ENCODE measurements at places on chromosomes 7 and 10. TPM values are rescaled to one million over a fixed set of nuclear protein-coding genes. Genes with fewer than 3 reads are reported as not detected.

DNA sequence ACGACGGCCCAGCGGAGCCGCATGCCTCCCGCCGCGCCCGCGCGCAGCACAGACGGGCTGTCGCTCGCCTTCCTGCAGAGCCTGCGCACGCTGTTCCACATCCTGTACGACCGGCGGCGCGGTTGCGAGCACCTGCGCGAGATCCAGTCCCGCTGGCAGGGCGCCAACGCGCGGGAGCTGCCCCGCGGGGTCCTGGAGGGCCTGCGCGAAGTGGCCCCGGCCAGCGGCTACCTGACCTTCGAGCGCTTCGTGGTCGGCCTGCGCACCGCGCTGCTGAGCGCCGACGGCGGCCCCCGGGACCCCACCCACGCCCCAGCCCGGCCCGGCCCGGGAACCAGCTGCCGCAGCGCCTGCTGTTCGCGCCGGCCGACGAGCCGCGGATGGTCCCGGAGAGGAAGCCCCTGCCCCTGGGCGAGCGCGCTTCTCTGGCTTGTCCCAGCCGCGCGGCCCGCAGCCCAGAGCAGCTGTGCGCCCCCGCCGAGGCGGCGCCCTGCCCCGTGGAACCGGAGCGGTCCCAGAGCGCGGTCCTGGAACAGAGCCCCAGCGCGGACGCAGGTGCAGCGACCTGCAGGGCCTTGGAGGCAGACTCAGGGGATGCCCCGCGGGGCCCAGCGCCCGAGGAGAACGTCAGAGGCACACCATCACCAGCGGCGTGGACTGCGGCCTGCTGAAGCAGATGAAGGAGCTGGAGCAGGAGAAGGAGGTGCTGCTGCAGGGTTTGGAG is 25.3 kb upstream of the ZNF716 start:
- DNase-seq = no peak

DNA sequence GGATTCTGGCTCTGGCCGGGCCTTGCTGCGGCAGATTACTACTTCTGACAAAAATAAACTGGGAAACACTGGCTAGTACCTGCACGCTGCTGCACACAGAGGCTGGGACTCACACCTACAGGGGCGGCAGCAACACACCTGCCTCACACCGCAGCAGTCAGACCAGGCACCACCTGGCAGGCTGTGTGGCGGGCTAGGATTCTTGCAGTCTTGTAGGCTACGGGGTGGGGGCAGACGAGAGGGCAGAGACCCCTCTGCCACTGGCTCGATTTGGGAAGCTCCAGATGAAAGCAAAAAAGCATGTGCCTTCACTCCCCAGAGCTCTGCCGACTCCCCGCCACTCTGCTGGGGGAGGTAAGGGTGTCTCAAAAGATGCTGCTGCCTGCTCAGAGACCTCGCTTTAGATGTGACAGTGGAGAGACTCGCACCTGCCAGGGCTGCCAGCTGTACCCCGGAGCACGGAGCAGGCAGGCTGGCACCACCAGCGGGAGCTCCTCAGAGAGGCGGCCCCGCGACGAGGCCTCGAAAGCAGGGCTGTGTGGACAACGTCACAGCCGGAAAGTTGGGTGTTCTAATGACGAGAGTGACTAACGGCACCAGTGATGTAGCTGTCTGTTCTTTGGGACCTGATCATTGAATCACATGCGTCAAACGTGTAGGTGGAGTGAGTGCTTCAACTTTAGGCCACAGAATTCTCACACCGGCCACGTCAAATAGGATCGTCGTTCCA is 250.5 kb downstream of the ZMYND11 start:
- peak; percentile 19 for DNase-seq

DNA sequence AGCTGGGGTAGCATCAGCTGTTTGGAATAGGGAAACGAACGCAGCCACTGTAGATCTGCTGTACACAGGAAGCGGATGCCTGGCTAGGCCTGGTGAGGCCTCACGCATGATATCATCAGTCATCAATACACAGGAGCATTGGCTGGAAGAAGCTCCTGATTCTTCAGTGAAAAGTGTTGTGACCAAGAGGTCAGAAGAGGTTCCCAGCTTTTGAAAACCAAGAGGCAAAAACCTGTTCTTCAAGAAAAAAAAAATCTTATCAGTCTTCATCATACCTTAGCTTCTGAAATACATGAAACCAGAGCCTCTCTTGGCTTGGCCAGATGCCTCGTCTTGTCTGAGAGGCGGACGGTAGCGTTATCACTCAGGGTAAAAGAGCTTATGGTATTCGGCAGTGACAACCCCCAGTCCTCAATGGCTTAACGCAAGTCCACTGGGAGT is 139.3 kb upstream of the TCF7L2 start:
- no peak for DNase-seq

DNA sequence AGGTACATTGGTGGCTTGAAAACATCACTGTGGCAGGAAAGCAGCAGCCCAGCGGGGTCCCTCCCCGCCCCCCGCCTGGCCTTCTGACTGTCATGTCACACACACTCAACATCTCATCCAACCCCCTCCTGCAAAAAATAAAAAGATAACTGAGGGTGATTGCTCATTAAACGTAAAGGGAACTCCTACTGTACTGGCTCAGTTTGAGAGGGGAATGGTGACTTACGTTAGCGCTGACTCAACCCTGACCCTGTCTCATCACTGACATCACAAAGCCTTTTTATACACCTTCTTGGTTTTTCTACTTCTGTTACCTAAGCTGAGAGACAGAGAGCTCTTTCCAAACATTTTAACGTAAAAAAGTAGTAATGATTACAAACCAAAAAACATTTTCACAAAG is 48.8 kb downstream of the ADARB2 start:
- DNase-seq = no peak

DNA sequence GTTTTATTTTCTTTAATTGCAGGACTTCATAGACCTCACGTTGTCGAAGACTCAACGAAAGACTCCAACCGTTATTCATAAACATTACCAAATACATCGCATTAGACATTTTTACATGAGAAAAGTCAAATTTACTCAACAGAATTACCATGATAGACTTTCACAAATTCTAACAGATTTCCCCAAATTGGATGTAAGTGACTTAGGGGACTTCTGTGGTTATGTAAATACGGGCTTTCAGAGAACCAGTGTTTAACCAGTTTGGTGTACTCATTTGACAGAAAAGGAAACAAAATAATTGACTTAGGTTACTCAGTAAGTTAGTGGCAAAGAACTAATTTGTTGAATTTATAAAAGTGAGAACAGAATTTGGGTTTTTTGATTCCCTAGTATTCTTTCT is 4.2 kb downstream of the GTPBP4 start:
- DNase-seq = no peak

DNA sequence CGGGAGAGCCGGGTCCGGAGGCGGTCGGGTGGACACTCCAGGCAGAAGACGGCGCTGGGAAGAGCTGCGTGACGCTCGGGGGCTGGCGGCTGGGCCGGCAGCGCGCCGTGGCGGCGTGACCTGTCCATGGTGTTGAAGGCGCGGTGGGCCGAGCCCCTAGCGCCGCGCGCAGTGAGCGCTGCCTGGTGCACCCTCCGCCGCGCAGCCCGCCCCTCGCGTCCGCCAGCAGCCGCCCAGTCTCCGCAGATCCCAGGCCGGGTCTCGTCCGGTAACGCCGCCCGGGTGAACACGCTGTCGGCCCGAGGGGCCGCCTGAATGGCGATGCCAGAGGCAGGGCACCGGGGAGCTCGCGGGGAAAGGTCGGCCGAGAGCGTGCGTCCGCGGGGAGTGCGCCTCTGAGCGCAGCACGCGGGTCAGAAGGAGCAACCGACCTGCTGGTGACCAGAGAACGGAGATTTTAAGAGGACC is 657 bp upstream of the TMEM178B start:
- DNase-seq = peak; percentile 14

DNA sequence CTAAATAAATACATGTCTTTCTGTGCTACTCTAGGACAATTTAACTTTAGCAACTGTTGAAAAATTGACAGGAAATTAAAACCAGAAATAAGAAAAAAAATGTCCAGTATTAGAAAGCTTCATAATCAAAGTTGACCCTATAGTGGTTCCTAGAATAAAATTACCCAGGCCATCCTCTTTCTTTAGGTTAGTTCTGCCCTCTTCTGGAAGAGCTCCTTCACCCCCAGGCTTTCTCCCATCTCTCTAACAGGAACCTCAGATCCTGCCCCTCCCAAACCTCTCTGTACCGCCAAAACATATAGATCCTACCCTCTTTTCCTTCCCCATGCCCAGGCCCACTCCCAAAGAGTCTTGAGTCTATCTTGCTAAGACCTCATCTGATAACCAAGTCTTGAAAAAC is 159.4 kb upstream of the CDK1 start:
- no peak for DNase-seq

DNA sequence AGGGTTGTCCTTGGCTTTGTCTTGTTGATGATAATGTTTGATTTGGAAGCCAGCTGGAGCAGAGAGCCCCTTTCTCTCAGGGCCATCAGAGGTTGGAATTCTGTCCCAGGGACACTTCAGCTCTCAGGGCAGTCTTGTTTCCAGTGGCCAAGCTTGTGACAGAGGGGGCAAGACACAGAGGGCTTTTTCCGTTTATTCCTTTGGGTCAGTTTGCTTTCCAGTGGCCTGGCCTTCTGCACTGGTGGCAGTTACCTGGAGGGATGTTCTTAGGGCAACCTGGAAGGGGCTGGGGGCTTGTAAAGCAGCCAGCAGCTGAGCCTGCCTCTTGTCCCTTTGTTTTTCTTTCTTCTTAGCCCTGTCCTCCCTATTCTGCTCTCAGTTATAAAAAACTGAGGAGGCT is 62.7 kb downstream of the MTURN start:
- no peak for DNase-seq

GRCh38 chr7:12927635-12928434 is 240.4 kb downstream of the ARL4A start:
- DNase-seq = no peak

DNA sequence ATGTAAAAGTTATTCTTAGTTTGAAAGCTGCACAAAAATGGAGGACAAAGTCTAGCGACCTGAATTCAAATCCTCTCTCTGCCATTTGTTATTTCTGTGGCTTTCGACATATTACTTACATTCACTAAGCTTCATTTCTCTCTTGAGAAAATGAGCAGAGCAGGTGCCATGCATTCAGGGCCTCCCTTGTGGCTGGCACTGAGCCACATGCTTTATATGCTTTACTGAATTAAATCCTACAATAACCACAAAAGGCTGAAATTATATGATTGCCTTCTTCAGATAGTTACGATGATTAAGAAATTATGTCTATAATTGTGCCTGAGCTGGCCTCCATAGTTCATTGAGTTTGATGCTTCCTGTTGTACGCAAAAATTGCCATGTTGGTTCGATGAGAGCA is 98.7 kb downstream of the NPSR1 start:
- DNase-seq = no peak

DNA sequence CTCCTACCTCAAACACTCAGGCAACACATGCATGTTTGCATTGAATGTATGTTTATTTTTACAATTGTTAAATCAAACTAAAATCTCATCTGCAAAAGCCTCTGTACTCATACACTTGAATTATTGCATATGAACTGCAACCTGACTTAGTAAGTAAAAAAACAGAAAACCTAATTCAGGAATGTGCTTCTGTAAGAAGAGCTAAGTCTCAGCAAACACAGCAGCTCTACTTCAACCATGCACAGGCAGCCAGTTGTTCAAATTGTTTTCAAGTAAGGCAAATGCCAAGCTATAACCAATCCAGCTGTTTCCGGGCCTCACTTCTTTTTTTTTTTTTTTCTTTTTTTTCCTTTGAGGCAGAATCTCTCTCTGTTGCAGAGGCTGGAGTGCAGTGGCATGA is 93.5 kb upstream of the MALRD1 start:
- no peak for DNase-seq

TLX1 gene
- total RNA-seq = 1.7 TPM

ADGRA1 gene
- total RNA-seq = not detected

SLC26A3 gene
- total RNA-seq = 2,382 TPM

ATP5MK gene
- 480 TPM for total RNA-seq

MNX1 gene
- 15.9 TPM for total RNA-seq

TMEM213 gene
- total RNA-seq = not detected
